ENCODE measurements at places on chromosomes 13 and 19.

DNA sequence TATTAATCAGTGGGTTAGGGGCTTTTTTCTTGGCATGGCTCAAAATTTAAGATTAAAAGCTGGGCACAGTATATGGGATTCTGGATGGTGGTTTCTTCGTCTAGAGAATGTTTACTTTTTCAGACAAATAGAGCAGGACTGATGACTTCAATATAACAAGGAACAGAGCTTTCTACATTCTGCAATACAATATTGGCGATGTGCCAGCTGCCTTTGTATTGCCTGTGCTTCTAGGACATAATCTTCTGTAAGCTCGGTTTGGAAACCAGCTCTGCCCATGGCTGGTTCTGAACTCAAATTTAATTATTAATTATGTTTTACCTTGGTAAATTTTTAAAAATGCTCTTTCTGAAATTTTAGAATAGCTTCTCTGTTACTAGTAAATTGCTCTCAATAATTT lies 139.1 kb upstream of the TRPC4 start:
- no peak for DNase-seq

- no peak for DNase-seq
Observed at GRCh38 chr13:33262594-33262993, 23.0 kb downstream of the STARD13 start.

DNA sequence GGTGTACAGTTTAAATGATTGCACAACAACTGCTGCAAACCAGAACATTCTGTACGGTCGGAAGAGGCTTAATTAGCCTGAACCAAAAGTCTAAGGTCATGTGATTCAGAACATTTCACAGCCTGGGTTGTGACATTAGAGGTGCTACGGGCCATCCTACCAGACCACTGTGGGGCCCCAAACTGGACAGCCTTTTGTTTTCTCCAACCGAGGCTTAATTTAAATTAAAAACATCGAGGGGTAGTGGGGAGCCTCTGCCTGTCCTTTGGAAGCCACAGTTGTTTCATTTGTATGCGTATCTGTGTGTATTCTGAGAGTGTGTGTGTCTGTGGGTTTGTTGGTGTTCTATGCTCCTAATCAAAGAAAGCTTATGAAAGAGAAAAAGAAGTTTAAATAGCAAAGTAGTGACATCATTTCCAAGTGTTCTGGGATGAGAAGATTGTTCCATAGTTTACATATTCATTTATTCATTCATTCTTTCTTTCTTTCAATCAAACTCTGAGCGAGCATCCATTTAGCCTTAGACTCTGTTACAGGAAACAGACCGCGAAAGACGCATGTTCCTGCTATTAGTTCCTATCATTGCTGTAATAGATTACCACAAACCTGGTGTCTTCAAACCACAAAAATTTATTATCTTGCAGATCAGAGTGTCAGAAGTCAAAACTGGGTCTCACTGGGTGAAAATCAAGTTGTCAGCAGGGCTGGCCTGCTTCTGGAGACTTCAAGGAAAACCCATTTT lies 444.8 kb downstream of the FOXO1 start:
- no peak for DNase-seq

DNA sequence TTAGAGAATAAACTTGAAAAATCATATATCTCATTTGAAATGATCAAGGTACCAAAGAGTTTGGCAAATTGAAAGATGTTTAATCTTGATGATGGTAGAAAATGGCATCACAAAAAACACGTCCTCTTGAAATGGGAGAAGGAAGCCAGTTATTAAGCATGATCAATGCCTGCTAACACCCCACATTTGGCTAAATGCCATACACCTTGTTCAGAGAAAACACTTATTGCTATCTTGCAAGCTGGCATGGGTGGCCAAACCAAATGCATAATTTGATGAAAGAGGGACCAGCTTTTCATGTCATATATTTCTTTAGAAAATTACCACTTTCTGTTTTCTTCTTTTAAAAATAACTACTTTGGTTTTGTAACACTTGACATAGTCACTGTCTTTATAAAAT lies 141.3 kb downstream of the ZAR1L start:
- DNase-seq = no peak

GRCh38 chr19:28943651-28944050 lies 269.3 kb downstream of the UQCRFS1 start:
- no peak for DNase-seq

GRCh38 chr19:32717496-32717895 lies 2.1 kb upstream of the TDRD12 start:
- DNase-seq = no peak

GRCh38 chr13:109545931-109546330 lies 240.5 kb downstream of the IRS2 start:
- no peak for DNase-seq

DNA sequence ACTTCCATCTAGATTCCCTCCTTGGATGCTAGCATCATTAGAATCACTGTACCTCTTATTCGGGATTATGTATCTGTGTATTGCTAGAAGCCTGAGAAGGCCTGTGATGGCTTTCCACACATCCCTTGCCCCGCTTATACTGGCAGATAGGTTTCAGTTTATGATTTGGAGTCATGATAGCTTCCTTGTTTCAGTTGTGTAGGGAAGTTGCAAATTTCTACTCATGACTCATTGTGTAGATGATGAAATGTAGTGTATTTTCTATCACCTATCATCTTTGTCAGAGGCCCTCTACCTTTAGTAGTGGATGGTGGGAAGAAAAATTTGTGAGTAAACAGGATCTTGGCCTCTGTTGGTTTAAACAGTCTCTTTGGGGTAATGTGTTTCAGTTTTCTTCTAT lies 165.2 kb downstream of the GGACT start:
- DNase-seq = no peak

- DNase-seq = no peak
Observed at GRCh38 chr19:17974551-17974950, 7.6 kb downstream of the KCNN1 start.

DNA sequence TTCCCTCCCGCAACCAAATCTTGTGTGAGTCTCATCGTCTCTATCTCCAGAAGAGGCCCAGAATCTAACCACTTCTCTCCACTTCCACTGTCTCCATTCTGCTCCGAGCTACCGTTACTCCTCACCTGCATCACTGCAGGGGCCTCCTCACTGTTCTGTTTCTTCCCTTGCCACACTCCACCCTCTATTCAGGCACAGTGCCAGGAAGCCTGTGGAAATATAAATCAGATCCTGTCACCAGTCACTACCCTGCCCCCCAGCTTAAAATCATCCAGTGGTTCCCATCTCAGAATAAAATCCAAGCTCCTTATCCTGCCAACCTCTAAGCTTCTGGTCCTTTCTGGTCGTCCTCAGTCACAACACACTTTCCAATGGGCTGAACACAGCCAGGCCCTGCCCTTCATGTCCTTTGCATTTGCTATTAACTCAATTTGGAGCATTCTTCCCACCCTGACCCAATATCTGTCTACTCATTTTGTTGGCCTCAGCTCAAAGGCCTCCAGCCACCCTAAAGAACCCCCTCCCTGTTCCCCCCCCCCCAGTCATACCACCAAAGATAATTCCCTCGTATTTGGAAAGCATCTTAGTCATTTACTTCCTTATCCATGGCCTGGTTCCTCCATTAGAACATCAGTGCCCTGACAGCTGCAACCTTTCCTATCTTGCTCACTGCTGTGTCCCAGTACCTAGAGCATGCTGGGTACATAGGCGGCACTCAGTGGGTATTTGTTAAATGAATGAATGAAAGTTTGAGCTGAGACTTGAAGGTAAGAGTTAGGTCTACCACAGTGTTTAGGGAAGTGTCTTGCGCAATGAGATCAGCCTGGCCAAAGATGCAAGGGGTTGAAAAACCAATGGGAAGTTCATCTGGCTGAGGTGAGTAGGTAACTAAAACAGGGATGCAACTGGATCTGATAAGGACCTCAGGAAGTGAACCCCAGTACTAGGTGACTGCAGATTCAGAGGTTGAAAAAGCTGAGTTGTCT lies 24.4 kb downstream of the ZNF175 start:
- DNase-seq = no peak

DNA sequence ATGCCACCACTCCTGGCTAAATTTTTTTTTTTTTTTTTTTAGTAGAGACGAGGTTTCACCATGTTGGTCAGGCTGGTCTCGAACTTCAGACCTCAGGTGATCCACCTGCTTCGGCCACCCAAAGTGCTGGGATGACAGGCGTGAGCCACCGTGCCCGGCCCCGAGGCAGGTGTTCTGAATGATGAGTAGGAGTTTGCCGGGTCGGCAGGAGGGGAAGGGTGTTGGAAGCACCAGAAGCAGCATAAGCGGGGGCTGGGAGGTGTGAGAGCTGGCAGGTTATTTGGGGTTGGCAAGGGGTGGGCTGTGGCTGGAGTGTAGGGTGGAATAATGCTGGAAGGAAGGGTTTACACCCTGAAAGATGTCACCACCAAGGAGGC lies 1.8 kb downstream of the SPPL2B start:
- DNase-seq = no peak

DNA sequence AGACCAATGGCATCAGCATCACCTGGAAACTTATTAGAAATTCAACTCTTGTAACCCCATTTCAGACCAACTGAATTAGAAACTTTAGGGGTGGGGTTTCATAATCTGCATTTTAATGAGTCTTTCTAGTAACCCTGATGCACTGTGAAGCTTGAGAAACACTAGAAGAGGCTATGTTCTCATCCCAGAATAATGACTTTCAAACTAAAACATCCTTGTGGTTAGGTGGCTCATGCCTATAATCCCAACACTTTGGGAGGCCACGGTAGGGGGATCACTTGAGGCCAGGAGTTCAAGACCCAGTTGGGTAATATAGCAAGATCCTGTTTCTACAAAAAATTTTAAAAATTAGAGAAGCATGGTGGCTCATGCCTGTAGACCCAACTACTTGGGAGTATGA lies 402.4 kb downstream of the DLEU7 start:
- no peak for DNase-seq

- no peak for DNase-seq
Observed at GRCh38 chr19:31312009-31312676, 37.1 kb downstream of the TSHZ3 start.

DNA sequence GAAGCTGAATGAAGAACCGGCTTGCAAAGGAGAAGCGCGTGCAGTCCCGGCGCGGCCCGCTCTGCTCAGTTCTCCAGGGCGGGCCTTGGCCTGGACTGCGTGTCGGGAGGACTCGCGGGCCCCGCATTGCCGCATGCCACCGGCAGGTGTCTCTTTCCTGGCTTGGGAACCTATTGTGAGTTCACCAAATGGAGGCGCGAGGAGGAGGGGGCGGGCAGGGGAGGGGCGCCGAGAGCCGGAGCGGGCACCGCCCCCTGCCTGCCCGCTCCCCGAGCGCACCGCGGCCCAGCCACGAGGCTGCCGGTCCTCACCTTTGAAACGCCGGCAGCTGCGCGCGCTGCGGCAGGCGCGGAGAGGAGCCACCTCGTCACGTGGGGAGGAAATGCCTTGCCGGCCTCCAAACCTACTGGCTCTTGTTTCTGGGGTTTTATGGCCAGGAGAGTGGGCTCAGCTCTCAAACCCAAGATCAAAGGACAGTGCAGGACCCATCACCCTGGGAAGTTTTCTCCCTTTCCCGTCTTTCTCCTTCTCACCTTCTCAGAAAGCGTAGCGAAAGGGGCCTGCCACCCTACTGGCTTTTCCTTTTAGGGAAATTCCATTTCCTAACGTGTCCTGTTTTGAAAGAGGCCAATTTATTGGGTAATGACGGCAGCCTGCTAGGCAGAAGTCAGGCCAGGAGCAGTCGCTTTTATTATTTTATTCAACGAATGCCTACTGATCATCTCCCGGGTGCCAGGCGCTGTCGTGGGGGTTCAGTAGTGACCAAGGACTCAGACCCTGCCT lies 13.8 kb upstream of the UBE2L5 start:
- DNase-seq = peak; percentile 92

- DNase-seq = no peak
Observed at GRCh38 chr13:59531571-59532091, 632.1 kb downstream of the DIAPH3 start.

- no peak for DNase-seq
Observed at GRCh38 chr19:10203686-10204085, 8.9 kb upstream of the DNMT1 start.

- DNase-seq = no peak
Observed at GRCh38 chr19:8899356-8899755, 67.2 kb downstream of the MBD3L1 start.

GRCh38 chr19:29942404-29943261 lies 594 bp downstream of the URI1 start:
- peak; percentile 75 for DNase-seq

GRCh38 chr19:7385062-7385461 lies 36.3 kb downstream of the ARHGEF18 start:
- DNase-seq = no peak

GRCh38 chr13:112443191-112443994 lies 67.2 kb downstream of the SPACA7 start:
- no peak for DNase-seq

Measured in NCI-H1930 (cell line).